Heart left ventricle (tissue), 16 donors: ENCODE measurements at places on chromosomes 16 and 17. TPM values are rescaled to one million over a fixed set of nuclear protein-coding genes. Genes with fewer than 3 reads are reported as not detected.

The BCO1 gene
- total RNA-seq: not detected

GRCh38 chr17:37519251-37519985, 29.7 kb downstream of the DUSP14 start:
- DNase-seq: no peak
- peaks cover 87% of the 10 kb centered on the region for H3K36me3 ChIP-seq
- no peak overlapping the region for H3K27ac ChIP-seq
- H3K4me3 ChIP-seq: no peak overlapping the region

GRCh38 chr16:80664786-80665185, 124.0 kb downstream of the DYNLRB2 start:
- H3K4me1 ChIP-seq: no peaks in the 10 kb centered on the region
- DNase-seq: no peak
- H3K4me3 ChIP-seq: no peak overlapping the region
- H3K27me3 ChIP-seq: no peaks in the 10 kb centered on the region
- no peak overlapping the region for H3K27ac ChIP-seq

The ITGB3 gene
- total RNA-seq: 12.9 TPM

DNA sequence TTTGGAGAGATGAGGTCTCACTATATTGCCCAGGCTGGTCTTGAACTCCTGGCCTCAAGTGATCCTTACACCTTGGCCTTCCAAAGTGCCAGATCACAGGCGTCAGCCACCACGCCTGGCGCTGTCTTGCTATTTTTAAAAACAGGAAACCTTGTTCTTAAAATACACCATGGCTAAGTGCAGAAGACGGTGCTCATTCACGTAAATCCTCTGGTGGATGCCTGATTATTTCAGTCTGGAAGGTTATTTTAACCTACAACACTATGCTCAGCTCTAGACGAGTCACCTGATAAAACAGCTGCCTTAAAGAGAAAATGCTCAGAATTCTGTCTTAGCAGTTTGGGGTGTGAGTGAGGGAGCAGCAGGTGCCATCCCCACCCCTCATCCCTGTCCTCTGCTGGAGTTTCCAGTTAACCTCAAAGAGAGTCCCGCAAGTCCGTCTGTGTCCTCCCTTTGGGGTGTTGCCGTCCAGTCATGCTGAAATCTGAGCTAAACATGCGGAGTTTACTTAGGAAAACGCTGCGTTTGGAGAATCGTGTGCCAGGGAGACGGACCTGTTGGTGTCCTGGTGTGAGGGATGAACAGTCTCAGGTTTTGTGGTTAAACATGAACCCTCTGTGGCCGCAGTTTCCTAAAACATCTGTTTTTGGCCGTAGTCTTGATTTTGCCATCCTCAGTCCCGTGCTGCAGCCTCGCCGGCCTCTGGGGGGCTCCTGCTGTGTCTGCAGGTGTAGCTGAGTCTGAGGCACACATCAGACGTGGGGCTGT, 17.1 kb downstream of the SPG7 start:
- H3K4me1 ChIP-seq: peaks cover 16% of the 10 kb centered on the region
- H3K36me3 ChIP-seq: peaks cover 97% of the 10 kb centered on the region
- no peaks in the 10 kb centered on the region for H3K27me3 ChIP-seq
- H3K27ac ChIP-seq: peak overlapping the region; percentile 71
- no peak for DNase-seq

DNA sequence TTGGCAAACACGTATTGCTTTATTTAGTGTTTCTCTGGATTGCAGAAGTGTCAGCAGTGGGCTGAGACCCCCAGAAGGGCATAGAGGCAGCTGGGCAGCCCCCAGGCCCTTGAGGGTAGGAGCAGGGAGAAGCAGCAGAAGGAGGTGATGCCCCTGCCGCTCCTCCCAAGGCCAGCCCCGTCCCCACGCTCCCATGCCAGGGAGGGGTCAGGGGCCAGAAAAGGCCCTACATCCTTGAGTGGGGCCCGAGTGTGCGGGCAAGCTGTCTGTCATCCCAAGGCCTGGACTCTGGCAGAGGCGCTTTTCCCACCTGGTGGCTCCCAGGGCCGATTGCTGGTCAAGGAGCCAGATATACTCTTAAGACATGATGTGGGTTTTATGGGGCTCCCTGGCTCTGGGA, 8.2 kb upstream of the CRK start:
- H3K27ac ChIP-seq: no peak overlapping the region
- no peaks in the 10 kb centered on the region for H3K27me3 ChIP-seq
- no peak overlapping the region for H3K4me3 ChIP-seq
- H3K36me3 ChIP-seq: peaks cover 54% of the 10 kb centered on the region
- peaks cover 19% of the 10 kb centered on the region for H3K4me1 ChIP-seq

DNA sequence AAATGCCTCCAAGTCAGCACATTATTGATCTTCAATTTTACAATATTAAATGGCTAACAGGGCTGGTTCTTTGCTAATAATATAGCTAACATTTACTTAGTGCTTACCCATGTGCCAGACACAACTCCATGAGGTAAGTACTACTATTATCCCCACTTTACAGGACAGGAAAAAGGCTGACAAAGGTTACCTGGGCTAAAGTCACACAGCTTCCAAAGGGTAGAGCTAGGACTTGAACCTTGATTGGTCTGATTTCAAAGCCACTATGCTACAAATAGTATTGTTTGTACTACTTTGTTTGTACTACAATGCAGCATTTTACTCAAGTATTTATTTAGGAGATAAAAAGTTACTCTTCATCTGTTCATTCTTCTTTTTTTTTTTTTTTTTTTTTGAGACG, 31.9 kb downstream of the BRD7 start:
- DNase-seq: no peak
- no peaks in the 10 kb centered on the region for H3K27me3 ChIP-seq
- no peak overlapping the region for H3K4me3 ChIP-seq
- H3K27ac ChIP-seq: no peak overlapping the region

The MFAP4 gene
- total RNA-seq: 63.4 TPM
